ENCODE measurements at places on chromosomes 16 and 17. TPM values are rescaled to one million over a fixed set of nuclear protein-coding genes. Genes with fewer than 3 reads are reported as not detected.

DNA sequence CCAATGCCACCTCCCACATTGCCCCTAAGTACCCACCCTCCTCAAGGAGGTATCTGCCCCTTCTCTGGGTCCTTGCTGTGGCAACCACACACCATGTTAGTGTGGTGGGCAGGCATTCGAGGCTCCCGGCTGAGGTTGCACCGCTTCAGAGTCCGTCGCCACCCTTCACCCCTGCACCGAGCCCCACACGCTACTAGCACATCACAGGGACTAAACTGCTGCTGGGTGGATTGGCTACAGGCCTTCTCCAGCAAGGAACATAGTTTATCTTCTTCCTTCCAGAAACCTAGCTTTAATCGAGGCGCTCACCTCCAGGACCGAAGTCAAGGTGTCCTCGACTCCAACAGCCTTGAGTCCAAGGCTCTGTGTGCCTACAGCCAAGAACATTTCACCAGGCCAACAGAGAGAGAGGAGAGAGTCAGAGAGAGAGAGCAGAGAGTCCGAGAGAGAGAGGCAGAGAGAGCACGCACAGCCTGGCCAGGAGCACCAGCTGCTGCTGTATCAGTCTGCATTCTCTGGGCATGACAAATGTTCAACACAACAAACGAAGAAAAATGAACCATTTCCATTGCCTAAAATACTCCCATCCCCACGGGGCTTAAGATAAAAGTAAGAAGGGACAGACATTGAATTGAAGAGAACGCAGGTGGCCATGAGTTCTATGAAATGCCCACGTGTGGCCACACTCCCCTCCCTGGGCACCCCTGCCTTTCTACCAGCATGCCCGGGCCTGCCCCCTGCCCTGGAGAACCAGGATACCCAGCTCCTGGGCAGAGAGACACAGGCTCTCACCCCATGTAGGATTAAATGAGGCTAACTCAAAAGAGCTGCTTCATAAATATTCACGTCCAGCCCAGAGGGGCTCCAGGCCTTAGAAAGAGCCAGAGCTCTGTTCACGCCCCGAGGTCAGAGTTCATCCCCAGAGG lies 94.9 kb downstream of the RBFOX3 start:
- DNase-seq, result no peak
- H3K4me3 ChIP-seq, result no peak overlapping the region
- no peak overlapping the region for H3K27ac ChIP-seq
- no peaks in the 10 kb centered on the region for H3K27me3 ChIP-seq
- H3K36me3 ChIP-seq, result no peaks in the 10 kb centered on the region
- no peaks in the 10 kb centered on the region for H3K4me1 ChIP-seq

DNA sequence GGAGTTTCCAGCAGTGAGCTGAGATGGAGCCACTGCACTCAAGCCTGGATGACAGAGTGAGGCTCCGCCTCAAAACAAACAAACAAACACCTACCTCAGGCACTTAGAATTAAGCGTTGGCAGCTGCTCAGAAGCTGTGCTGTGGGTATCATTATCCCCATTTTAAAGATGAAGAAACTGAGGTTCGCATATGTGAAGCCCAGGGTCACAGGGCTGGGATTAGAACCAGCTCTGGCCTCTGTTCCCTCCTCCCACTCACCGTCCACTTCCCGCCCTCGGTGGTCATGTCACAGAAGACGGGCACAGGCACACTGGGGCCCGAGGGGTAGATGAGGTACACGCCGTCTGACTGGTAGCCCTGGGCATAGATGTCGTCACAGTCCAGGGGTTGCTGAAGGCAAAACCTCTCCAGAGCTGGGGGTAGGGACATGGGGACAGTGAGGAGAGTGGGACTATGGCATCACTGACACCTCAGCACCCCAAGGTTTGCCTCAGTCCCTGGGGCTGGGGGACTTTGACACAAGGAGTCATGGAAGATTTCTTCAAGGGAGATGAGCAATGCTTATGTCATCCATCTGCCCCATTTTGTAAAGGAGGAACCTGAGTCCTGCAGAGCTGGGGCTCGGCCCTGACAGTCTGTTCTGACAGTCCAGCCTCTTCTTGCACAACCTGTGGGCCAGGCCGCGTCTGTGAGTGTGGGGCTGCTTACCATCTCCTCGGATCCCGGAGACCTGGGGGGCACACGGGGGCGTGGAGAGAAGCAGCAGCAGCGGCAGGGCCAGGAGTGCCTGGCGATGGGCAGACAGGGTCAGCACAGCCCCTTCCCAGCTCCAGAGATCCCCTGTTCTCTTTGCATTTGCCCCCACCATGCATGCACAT lies 700 bp downstream of the MFAP4 start:
- H3K27ac ChIP-seq, result peak overlapping the region; percentile 77
- H3K36me3 ChIP-seq, result peaks cover 12% of the 10 kb centered on the region
- peaks cover 24% of the 10 kb centered on the region for H3K4me1 ChIP-seq
- H3K27me3 ChIP-seq, result no peaks in the 10 kb centered on the region

- H3K36me3 ChIP-seq, result no peaks in the 10 kb centered on the region
- no peak for DNase-seq
- H3K4me1 ChIP-seq, result peaks cover 3% of the 10 kb centered on the region
- no peak overlapping the region for H3K27ac ChIP-seq
- no peaks in the 10 kb centered on the region for H3K27me3 ChIP-seq
Measured at GRCh38 chr16:70399951-70400350, 38.9 kb downstream of the ST3GAL2 start.

Gene HASPIN
- total RNA-seq, result 2.6 TPM

Gene NPIPA1
- total RNA-seq, result 32.8 TPM

Measured in colonic mucosa (tissue), 4 donors.